Activated naive CD8-positive, alpha-beta T cell treated with anti-CD3 and anti-CD28 coated beads for 36 hours (primary cell): ENCODE measurements at places on chromosomes 7 and 10.

DNA sequence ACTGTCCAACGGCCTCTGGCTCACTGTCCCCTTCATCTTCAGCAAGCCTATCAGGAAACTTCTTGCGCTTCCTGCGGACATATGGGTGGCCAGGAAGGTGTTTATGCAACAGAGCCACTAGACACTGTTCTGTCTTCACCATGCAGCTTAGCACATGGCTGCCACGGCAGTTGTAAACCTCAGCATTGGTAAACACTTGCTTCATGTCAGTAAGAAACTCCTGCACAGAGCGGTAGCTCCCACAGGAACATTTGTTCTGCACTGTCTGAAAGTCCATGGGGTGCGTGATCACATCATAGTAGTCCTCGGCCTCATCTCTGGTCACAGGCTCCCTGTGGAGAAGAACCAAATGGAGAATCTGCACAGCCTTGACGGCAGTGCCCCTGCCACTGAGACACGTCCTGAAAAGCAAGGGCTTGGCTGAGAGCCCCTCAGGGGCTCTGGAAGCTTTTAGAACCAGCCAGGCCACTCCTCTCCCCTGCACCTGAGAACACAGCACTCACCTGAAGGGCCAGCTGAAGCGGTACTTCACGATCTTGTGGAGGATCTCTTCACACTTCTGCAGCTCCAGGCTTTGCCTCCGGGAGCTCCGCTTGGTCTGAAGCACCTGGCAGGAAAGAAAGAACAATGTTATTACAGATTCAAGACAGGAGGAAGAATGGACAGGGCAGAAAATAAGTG, 8.8 kb downstream of the FZD9 start:
- no peaks in the 10 kb centered on the region for H3K27me3 ChIP-seq
- no peak for DNase-seq
- no peaks in the 10 kb centered on the region for H3K4me1 ChIP-seq
- H3K36me3 ChIP-seq, result peaks cover 20% of the 10 kb centered on the region

GRCh38 chr7:49670991-49671390, 102.4 kb upstream of the VWC2 start:
- no peaks in the 10 kb centered on the region for H3K4me1 ChIP-seq
- no peaks in the 10 kb centered on the region for H3K27me3 ChIP-seq
- no peak overlapping the region for H3K27ac ChIP-seq
- no peaks in the 10 kb centered on the region for H3K36me3 ChIP-seq
- no peak for DNase-seq
- H3K4me3 ChIP-seq, result no peak overlapping the region

GRCh38 chr7:39926111-39926510, 23.9 kb upstream of the CDK13 start:
- no peak overlapping the region for H3K27ac ChIP-seq
- H3K27me3 ChIP-seq, result no peaks in the 10 kb centered on the region
- H3K36me3 ChIP-seq, result no peaks in the 10 kb centered on the region
- no peak overlapping the region for H3K4me3 ChIP-seq
- no peak for DNase-seq

- no peak overlapping the region for H3K4me3 ChIP-seq
- no peak overlapping the region for H3K27ac ChIP-seq
- H3K4me1 ChIP-seq, result peaks cover 9% of the 10 kb centered on the region
- no peak for DNase-seq
Observed at GRCh38 chr7:47877336-47877735, 70.9 kb downstream of the PKD1L1 start.

GRCh38 chr10:102240467-102241031, 763 bp downstream of the PITX3 start:
- H3K27me3 ChIP-seq, result peaks cover 40% of the 10 kb centered on the region
- H3K4me1 ChIP-seq, result peaks cover 14% of the 10 kb centered on the region
- no peak for DNase-seq
- no peak overlapping the region for H3K27ac ChIP-seq
- no peaks in the 10 kb centered on the region for H3K36me3 ChIP-seq
- H3K4me3 ChIP-seq, result peak overlapping the region; percentile 48

- H3K4me3 ChIP-seq, result peak overlapping the region; percentile 99
- peaks cover 37% of the 10 kb centered on the region for H3K4me1 ChIP-seq
- peaks cover 8% of the 10 kb centered on the region for H3K36me3 ChIP-seq
- H3K27ac ChIP-seq, result peak overlapping the region; percentile 25
Observed at GRCh38 chr7:151083824-151084160, 499 bp upstream of the TMUB1 start.

GRCh38 chr7:93461350-93461749, 113.2 kb downstream of the CALCR start:
- no peaks in the 10 kb centered on the region for H3K36me3 ChIP-seq
- H3K4me1 ChIP-seq, result no peaks in the 10 kb centered on the region

GRCh38 chr7:81031243-81031642, 112.4 kb upstream of the SEMA3C start:
- no peak for DNase-seq
- H3K27me3 ChIP-seq, result no peaks in the 10 kb centered on the region
- H3K36me3 ChIP-seq, result no peaks in the 10 kb centered on the region
- H3K4me1 ChIP-seq, result no peaks in the 10 kb centered on the region
- H3K27ac ChIP-seq, result no peak overlapping the region

GRCh38 chr10:46545861-46546590, 10.4 kb downstream of the GPRIN2 start:
- H3K27ac ChIP-seq, result no peak overlapping the region
- peaks cover 21% of the 10 kb centered on the region for H3K27me3 ChIP-seq
- no peaks in the 10 kb centered on the region for H3K4me1 ChIP-seq

- H3K27me3 ChIP-seq, result peaks cover 38% of the 10 kb centered on the region
- peaks cover 1% of the 10 kb centered on the region for H3K36me3 ChIP-seq
- DNase-seq, result peak; percentile 11
- H3K4me1 ChIP-seq, result no peaks in the 10 kb centered on the region
Observed at GRCh38 chr10:127907411-127908105, 655 bp downstream of the PTPRE start.

GRCh38 chr7:157576415-157576814, 239.6 kb downstream of the DNAJB6 start:
- no peaks in the 10 kb centered on the region for H3K36me3 ChIP-seq
- H3K27me3 ChIP-seq, result no peaks in the 10 kb centered on the region
- peak; percentile 61 for DNase-seq

DNA sequence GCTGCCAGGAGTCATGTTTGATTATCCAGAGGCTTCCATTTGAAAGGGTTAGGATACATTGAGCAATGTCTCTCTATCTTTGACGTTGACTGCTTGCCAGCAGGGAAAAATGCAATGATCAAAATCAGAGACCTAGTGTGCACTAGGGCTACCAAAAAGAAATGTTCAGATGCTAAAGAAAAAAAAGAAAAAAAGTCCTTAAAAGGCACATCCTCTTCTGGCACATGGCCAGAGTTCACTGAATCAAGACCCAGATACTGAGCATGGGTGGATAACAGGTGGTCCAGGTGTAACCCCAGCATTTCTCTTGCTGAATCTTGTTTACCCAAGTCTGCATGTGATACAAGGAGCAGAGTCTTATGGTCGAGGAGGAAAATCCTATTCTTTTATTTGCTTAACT, 899.3 kb downstream of the SORCS3 start:
- no peak overlapping the region for H3K27ac ChIP-seq
- no peak overlapping the region for H3K4me3 ChIP-seq
- no peaks in the 10 kb centered on the region for H3K27me3 ChIP-seq
- H3K4me1 ChIP-seq, result no peaks in the 10 kb centered on the region

DNA sequence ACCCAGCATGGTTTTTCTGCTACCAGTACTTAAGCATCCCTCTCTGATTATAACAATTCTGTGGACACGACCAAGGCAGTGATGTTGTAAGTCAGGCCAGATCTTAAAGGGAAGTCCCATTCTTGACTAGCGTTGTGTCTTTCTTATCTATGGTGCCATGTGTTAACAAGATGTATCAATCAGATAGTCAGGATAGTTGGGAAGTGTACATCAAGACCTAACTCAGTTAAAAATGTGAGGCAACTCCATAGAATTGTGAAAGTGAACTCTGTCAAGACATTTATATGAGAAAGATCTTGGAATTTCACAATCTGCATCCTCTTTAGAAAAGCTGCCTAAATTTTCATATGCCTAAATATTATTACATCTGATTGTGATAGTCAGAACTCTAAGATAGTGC, 341.7 kb upstream of the SEMA3D start:
- H3K4me1 ChIP-seq, result no peaks in the 10 kb centered on the region
- no peaks in the 10 kb centered on the region for H3K36me3 ChIP-seq
- no peak overlapping the region for H3K27ac ChIP-seq

- H3K4me1 ChIP-seq, result no peaks in the 10 kb centered on the region
- no peak for DNase-seq
Observed at GRCh38 chr10:115992236-115992986, 280.6 kb downstream of the GFRA1 start.

DNA sequence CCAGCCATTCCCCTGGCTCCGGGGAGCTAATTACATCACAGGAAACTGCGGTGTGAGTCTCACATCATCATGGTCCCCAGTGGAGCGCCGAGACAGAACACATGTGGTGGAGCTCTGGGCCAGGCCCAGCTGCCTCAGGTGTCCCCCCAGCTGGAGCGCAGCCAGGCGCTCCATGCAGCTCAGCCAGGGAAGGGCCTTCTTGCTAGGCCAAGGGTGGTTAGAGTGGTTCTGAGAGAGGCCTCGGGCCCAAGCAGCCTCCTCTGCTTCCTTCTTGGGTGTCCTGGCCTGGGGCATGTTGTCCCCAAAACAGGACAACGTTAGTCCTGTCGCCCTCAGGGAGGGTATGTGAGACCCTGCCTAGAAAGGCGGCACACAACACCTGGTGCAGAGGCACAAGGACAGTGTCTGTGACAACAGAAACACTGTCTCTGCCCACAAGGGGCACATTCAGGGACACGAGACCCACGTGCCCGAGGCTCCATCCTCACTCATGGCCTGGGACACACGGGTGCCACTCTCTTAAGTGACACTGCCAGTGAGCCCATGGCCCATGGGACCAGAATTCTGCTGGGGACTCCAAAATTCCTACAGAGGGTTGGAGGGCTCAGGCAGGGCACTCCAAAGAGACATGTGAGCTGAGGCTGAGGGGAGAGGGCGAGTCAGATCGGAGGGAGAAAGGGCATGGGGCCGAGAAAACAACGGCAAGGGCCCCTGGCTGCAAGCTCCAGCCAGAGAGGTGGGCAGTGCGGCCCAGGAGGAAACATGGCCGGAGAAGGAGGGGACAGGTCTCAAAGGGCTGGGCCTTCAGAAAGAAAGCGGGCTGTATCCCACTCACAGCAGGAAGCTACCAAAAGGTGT, 37.0 kb upstream of the RET start:
- H3K27ac ChIP-seq, result no peak overlapping the region
- peaks cover 3% of the 10 kb centered on the region for H3K4me1 ChIP-seq
- no peaks in the 10 kb centered on the region for H3K36me3 ChIP-seq
- H3K27me3 ChIP-seq, result no peaks in the 10 kb centered on the region

DNA sequence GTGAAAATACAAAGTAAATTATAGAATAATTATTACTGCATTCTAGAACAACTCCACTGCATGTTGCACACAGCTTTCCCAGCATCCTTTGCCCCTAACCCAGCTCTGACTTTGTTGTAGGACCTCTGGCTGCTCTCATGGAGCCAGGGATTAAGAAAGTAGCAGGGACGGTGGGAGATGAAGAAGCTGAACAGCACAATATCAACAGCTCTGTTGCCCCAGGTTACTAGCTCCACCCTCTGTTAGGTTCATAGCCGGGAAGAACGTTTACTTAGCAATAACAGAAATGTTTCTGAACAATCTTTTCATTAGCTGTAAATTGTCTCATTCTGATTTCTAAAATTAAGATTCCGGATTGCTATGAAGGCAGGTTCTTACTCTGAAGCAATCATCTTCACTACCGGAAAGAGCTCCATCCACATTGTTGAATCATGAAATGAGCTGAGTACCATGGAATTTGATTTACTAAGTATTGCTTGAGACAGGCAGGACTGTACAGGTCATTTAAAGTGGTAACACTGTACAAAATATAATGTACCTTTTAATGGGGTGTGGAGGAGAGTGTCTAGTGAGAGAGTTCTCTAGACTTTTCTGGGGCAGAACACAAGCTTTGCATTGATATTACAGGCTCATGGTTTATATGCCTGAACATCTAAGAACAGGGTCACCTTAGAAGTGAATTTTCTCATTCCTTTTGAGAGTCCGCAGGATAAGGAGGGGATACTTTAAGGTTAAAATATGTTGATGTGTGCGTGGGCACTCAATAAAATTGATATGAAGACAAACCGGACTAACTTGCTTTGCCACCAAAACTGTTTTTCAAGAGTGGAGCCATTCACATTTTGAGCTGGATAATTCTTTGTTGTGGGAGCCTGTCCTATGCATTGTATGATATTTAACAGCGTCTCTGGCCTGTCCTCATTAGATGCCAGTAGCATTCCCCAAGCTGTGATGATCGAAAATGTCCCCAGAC, 20.8 kb upstream of the RAB18 start:
- DNase-seq, result no peak
- H3K27ac ChIP-seq, result no peak overlapping the region
- H3K27me3 ChIP-seq, result peaks cover 5% of the 10 kb centered on the region
- H3K4me3 ChIP-seq, result no peak overlapping the region
- H3K4me1 ChIP-seq, result no peaks in the 10 kb centered on the region
- H3K36me3 ChIP-seq, result no peaks in the 10 kb centered on the region

GRCh38 chr10:71090801-71091200, 121.6 kb upstream of the UNC5B start:
- no peak for DNase-seq
- H3K4me3 ChIP-seq, result no peak overlapping the region
- peaks cover 4% of the 10 kb centered on the region for H3K27me3 ChIP-seq

- H3K4me3 ChIP-seq, result no peak overlapping the region
- no peaks in the 10 kb centered on the region for H3K4me1 ChIP-seq
- H3K27me3 ChIP-seq, result peaks cover 7% of the 10 kb centered on the region
- no peak for DNase-seq
Observed at GRCh38 chr10:79586933-79587332, 23.8 kb upstream of the SFTPA1 start.

- H3K27me3 ChIP-seq, result no peaks in the 10 kb centered on the region
- no peak for DNase-seq
- H3K4me3 ChIP-seq, result no peak overlapping the region
- no peaks in the 10 kb centered on the region for H3K4me1 ChIP-seq
- no peak overlapping the region for H3K27ac ChIP-seq
Observed at GRCh38 chr7:46168671-46169383, 247.8 kb upstream of the IGFBP3 start.

DNA sequence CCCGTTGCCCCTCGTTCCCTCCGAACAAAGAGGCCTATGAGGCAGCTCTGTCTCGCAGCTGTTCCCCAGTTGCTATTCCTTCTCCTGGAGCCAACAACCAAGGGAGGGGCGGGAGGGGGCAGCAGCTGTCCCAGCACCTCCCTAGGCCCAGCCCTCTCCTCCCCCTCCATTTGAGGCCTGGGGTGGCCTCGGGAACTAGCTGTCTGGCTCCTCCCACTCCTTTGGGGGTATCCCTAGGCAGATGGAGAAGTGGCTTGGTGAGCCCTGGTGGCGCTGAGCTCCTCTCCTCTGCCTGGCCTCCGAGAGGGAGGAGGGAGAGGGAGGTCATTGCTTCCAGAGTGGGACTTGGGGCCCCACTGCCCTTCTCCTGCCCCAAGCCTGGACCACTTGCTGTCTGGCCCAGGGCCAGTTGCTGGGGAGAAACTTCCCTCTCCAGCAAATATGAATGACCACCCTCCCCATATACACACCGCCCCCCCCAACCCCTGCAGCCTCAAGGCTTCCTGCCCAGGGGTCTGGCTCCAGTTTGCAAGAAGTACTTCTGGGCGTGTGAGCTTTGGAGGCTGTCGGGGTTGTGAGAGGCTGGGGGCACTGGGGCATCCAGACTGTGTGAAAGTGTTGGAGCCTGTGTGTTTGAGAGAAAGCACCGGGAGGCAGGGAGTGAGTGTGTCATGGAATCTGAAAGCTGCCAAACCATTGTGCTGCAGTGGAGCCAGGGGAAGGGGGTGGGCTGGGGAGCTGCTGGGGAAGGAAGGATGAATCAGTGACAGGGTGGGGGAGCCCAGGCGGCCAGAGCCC, 3.1 kb downstream of the FLNC start:
- no peak for DNase-seq
- peaks cover 12% of the 10 kb centered on the region for H3K4me1 ChIP-seq
- H3K4me3 ChIP-seq, result no peak overlapping the region
- H3K27ac ChIP-seq, result no peak overlapping the region
- no peaks in the 10 kb centered on the region for H3K36me3 ChIP-seq
